Activated CD8-positive, alpha-beta memory T cell treated with anti-CD3 and anti-CD28 coated beads, Interleukin-2, amount 10 ng/mL, durations not matched to agents 7 days and 5 days (primary cell): ENCODE measurements at places on chromosomes 5 and 9. TPM values are rescaled to one million over a fixed set of nuclear protein-coding genes. Genes with fewer than 3 reads are reported as not detected.

- peak; percentile 73 for DNase-seq
These were observed 46.6 kb downstream of the CYFIP2 start for GRCh38 chr5:157312492-157312891.

DNA sequence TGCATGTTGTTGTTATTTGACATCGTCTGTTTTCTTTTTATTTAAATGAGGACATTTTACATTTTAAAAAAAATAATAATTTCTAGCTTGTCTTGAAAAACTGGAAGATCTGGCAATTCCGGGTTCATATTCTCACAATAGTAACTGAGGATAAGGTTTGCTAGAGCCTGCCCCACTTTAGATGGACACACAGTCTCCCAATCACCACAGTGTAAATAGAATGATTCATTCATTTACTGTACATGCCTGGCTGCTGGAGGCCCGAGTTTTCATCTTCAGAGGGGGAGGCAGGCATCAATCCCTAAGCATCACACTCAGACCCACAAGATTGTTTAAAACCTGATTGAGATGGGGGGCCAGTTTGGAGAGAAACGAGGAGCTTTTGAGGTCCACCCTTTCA is 2039.7 kb upstream of the WWC1 start:
- no peak for DNase-seq

GRCh38 chr9:85884256-85884655 is 56.7 kb upstream of the NAA35 start:
- DNase-seq, result no peak

GRCh38 chr5:122101636-122102285 is 23.7 kb upstream of the LOX start:
- no peak for DNase-seq

GRCh38 chr5:35012796-35013195 is 35.0 kb downstream of the AGXT2 start:
- DNase-seq, result no peak

DNA sequence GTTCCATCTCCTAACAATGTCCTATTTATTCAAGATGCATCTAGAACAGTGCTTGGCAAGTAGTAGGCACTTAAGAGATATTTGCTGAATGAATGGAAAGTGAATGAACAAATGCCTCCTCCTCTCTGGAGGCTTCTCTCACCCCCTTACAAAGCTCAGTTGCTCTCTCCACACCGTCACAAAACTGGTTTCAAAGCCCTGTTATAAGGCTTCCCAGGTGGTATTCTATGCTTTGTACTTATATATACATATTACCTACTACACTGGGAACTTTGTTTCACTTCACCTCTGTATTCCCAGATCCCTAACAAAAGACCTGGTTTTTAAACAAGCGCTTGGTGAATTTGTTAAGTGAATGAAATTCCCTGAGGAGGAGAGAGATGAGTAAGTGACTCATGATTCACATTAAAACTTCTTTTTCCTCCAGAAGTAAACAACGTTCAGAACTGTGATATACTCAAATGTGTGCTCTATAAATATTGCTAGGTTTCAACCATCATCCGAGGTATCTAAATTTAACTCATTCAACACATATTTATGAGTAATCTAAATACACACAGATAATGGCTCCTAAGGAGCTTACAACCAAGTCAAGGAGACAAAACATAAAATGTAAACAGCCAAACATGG is 36.0 kb downstream of the DENND1A start:
- no peak for DNase-seq

DNA sequence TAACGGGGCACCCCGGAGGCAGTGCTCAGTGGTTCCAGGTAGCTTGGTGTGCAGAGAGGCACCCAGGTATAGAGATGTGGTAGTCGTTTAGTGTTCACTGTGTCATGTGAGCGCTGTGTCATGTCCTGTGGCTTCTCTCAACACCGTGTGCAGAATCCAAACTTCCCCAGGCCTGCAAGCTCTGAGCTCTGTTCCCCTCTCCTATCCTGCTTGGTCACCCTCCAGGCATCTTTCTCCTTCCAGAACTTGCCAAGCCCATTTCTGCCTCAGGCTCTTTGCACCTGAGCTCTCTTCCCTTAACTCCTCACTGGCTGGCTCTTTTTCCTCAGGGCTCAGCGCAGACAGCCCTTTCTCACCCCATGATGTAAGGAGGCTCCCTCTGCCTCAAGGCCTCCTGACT is 64.8 kb downstream of the CARTPT start:
- DNase-seq, result no peak

DNA sequence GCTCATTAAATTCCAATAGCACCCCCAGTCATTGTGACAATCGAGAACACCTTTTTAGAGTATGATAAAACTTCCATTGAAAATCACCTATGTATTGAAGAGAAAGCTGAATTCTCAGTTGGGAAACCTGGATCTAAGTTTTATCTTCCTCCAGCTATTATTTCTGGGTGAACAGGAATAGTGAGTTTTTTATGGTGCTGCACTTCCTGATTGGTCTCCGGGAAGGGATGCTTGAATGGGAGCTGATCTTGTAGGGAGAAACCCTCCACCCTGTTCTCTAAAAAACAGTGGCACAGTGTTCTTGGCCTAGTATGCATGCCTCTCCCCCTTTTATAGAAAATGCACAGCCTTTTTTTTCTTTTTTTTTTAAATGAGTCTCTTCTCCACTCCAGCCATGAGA is 112.2 kb downstream of the ACTBL2 start:
- no peak for DNase-seq

- no peak for DNase-seq
These were observed 55.4 kb upstream of the GARNL3 start for GRCh38 chr9:127209220-127209619.

Gene CHSY3
- total RNA-seq, result not detected

Gene CDH6
- not detected for total RNA-seq

Gene S100Z
- total RNA-seq, result 2.1 TPM
